ENCODE measurements at places on chromosomes 4 and X.

GRCh38 chr4:8543623-8544022 lies 36.6 kb upstream of the GPR78 start:
- no peak overlapping the region for H3K4me3 ChIP-seq
- H3K36me3 ChIP-seq: no peaks in the 10 kb centered on the region
- H3K4me1 ChIP-seq: no peaks in the 10 kb centered on the region
- no peak for DNase-seq

GRCh38 chr4:54281054-54281766 lies 52.1 kb downstream of the PDGFRA start:
- no peaks in the 10 kb centered on the region for H3K27me3 ChIP-seq
- no peak overlapping the region for H3K4me3 ChIP-seq
- DNase-seq: no peak
- H3K36me3 ChIP-seq: no peaks in the 10 kb centered on the region

- no peaks in the 10 kb centered on the region for H3K27me3 ChIP-seq
- H3K27ac ChIP-seq: no peak overlapping the region
- no peak for DNase-seq
- no peak overlapping the region for H3K4me3 ChIP-seq
- no peaks in the 10 kb centered on the region for H3K4me1 ChIP-seq
Observed at GRCh38 chr4:95167805-95168204, 381.0 kb downstream of the UNC5C start.

GRCh38 chr4:87978681-87979080 lies 3.2 kb downstream of the SPP1 start:
- H3K4me1 ChIP-seq: peaks cover 2% of the 10 kb centered on the region
- H3K27ac ChIP-seq: no peak overlapping the region
- no peak for DNase-seq
- H3K27me3 ChIP-seq: peaks cover 15% of the 10 kb centered on the region
- H3K36me3 ChIP-seq: no peaks in the 10 kb centered on the region
- H3K4me3 ChIP-seq: no peak overlapping the region

- DNase-seq: no peak
- no peak overlapping the region for H3K27ac ChIP-seq
- no peak overlapping the region for H3K4me3 ChIP-seq
- no peaks in the 10 kb centered on the region for H3K4me1 ChIP-seq
Observed at GRCh38 chrX:10120828-10121227, 35.9 kb upstream of the CLCN4 start.

DNA sequence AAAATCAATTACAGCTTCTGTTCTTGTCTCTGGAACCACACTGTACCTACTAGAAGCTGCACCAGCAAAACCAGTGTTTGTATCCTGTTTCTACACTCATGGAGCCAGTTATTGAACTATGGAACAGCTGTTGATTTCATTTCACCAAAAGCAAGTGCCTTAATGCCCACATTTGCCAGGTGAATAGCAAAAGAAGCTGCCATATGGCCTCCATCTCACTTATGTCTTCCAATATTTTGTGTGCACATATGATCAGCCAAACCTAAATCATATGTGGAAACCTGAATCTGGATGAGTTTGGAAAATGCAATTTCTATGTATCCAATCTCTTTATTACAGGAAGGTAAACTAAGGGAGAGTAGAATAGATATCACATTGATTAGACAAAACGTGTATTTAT lies 415.8 kb upstream of the GRID2 start:
- DNase-seq: no peak
- H3K4me3 ChIP-seq: no peak overlapping the region
- H3K36me3 ChIP-seq: no peaks in the 10 kb centered on the region
- no peak overlapping the region for H3K27ac ChIP-seq
- no peaks in the 10 kb centered on the region for H3K4me1 ChIP-seq

DNA sequence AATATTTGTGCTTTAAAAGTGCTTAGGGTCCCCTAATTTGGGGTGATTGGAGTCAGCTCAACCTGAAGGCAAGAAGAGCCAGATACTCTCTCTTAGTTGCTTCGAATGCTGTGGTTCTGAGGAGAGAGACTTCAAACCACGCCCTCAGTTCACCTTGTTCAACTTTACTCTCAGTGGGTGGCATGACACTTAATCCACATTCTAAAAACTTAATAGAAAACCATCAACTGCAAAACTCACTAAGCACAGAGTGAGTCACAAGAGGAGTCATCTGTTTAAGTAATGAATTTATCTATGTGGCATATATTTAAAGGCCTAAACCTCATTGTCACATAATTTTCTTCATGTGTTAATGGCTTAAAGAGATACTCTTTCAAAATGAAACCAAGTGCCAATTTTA lies 99.5 kb upstream of the SLC4A4 start:
- DNase-seq: no peak
- no peaks in the 10 kb centered on the region for H3K36me3 ChIP-seq
- no peaks in the 10 kb centered on the region for H3K4me1 ChIP-seq
- H3K27me3 ChIP-seq: no peaks in the 10 kb centered on the region
- no peak overlapping the region for H3K27ac ChIP-seq

Measured in esophagus squamous epithelium (tissue), 5 donors.